ENCODE measurements at places on chromosomes 3 and 15. TPM values are rescaled to one million over a fixed set of nuclear protein-coding genes. Genes with fewer than 3 reads are reported as not detected.

Gene KLHL40
- not detected for total RNA-seq

DNA sequence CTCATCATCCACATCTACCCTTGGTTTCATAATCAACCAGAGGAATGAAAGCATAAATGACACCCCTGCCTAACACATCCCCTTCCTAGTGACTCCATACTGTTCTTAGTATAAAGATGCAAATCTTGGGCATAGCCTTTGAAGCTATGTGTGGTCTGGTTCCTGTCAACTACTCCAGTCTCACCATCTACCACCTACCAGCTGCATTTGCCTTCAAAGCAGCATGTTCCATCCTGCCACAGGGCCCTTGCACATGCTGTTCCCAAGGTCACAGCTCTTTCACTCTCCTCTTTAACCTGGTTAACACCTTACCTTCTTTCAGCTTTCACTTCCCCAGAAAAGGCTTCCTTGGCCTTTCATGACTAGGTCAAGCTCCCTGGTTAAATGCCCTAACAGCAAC, 62.3 kb upstream of the ARHGEF3 start:
- no peak for DNase-seq

Gene ACTRT3
- not detected for total RNA-seq

Gene LRRC15
- total RNA-seq = not detected

- no peak for DNase-seq
These were observed 103.1 kb downstream of the LRIG1 start for GRCh38 chr3:66397745-66398144.

GRCh38 chr3:61946570-61947324, 385.4 kb downstream of the PTPRG start:
- DNase-seq = no peak

Gene ROBO1
- total RNA-seq = not detected

Gene NCKIPSD
- 17.2 TPM for total RNA-seq

Gene HGD
- total RNA-seq = 2.8 TPM

DNA sequence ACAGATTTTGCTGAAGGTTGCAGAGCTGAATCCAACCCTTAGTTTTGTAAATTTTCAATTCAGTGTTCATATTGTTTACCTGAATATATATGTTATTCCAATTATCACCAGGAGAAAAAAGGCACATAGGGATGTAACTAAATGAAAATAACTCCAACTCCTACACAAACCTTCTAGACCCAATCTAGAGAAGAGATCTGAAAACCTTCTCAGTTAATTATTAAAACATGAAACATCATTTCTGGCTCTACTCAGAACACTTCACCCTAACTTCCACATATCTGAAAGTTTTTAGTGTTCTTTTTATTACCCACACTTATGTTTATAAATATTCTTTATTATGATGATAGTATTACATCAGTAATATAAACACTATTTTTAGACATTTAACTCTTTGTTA, 76.6 kb downstream of the LRRFIP2 start:
- DNase-seq = no peak

Gene ECT2
- 2.2 TPM for total RNA-seq

DNA sequence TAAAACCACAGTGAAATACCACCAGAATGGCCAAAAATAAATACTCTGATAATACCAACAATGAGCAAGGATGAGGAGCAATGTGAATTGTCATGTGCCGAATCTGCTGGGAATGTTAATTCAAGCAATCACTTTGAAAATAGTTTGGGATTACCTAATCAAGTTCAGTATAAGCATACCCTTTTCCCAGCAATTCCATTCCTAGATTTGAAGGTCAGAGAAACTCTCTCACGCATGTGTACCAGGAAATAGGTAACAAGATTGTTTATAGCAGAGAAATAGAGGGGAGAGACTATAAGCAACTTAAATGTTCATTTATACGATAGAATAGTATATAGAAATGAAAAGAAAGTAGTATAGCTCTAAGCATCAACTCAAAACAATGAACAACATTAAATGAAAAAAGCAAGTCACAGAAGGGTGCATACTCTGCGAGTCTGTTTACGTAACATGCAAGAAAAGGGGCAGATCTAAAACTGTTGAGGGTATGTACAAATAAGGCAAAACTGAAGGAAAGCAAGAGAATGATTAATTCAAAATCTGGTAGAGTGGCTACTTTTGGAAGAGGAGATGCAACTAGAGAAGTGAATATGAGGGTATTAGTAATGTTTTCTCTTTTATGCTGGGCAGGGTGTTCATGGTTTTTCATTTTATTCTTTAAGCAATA, 27.4 kb downstream of the TMOD3 start:
- DNase-seq = no peak

Gene PLA2G4F
- total RNA-seq = not detected

DNA sequence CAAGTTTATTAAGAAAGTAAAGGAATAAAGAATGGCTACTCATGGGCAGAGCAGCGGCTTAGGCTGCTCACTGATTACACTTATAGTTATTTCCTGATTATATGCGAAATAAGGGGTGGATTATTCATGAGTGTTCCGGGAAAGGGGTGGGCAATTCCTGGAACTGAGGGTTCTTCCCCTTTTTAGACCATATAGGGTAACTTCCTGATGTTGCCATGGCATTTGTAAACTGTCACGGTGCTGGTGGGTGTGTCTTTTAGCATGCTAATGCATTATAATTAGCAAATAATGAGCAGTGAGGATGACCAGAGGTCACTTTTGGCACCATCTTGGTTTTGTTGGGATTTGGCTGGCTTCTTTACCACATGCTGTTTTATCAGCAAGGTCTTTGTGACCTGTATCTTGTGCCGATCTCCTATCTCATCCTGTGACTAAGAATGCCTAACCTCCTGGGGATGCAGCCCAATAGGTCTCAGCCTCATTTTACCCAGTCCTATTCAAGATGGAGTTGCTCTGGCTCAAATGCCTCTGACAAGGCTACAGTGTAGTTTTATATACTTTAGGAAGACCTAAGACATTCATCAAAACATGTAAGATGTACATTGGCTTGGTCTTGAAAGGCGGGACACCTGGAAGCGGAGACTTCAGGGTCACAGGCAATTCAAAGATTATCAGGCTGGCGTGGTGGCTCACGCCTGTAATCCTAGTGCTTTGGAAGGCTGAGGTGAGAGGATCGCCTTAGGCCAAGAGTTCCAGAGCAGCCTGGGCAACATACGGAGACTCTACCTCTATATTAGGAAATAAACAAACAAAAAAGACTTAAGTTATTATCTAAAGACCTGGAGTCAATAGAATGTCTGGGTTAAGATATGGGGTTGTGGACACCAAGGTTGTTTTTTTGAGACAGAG, 3.2 kb upstream of the BLOC1S6 start:
- DNase-seq = no peak

Gene ACAN
- not detected for total RNA-seq

DNA sequence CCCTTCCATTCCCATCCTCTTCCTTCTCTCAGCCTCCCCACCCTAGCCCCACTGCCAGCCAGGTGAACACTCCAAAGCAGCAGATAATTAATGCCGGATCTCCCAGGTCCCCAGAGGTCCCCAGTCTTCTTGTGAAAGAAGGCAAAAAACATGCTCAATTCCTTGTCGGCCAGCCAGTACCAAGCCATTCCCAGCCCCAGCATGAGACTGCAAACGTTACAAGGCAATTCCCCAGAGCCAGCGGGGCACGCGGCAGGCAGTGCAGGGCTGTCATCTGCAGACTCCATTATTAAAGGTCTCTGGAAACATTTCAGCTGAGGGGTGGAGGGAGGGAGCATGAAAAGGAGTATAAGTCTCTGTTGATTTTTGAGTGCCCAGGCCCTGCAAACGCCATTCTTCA, 117.8 kb downstream of the XXYLT1 start:
- DNase-seq = no peak

Gene DNAH12
- 0.07 TPM for total RNA-seq

Gene CFAP20DC
- 0.39 TPM for total RNA-seq

Gene NLGN1
- not detected for total RNA-seq

DNA sequence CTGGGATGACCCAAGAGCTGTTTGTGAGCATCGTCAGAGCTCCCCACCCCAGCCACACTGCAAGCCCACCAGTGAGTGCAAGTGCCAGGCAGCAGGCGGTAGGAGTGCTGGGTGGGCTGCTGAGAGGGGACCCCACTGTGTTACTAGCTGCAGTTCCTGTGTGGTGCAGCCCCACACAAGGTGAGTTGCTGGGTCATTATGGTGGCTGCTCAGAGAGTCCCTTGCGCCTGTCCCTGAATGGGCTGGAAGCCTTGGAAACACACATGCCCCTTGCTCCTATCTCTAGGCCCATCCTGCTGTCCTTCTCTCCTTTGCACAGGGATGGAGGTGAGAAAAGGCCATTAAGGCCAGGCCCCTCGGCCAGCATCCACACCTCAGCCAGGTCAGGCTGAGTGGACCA, 83.7 kb downstream of the SEC22A start:
- no peak for DNase-seq

DNA sequence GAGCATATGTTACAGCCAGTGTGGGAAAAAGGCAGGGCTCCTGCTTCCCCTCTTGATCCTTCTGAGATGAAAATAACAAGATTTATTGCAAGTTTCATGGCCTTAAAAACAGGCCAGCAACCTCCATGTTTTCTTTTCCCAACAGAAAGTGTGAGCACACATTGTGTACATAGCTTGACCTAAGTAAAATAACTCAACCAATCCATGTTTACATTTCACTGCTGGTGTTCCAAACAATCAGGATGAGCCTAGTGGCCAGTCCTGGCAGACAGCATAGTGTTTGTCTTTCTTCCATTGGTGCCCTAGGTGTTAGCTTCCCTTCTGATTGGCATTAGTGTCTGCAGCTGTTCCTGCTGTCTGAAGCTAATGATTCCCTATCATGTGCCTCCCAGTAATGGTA, 847.7 kb downstream of the EPHA3 start:
- DNase-seq = no peak

DNA sequence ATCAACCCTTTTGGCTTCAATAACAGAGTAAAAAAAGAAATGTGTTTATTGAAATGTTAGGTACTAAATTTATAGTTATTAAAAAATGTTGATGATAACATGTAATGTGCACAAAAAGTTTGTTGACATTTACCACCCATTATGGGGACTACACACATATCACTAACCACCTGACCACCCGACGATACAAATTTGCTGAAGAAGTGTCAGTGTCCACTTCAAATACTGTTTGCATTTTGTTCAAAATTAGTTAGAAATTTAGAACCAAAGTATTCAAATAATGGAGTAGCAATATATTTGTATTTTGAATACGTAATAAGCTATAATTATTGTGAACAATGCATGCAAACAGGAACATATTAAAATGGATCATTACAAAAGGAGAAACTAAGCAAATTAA, 54.4 kb downstream of the KCNH8 start:
- no peak for DNase-seq

GRCh38 chr3:141413391-141413790, 45.1 kb downstream of the ZBTB38 start:
- DNase-seq = no peak

Gene ATRIP
- total RNA-seq = 9.3 TPM

GRCh38 chr3:38588371-38588971, 61.0 kb downstream of the SCN5A start:
- DNase-seq = no peak

- no peak for DNase-seq
These were observed 2.1 kb downstream of the PODXL2 start for GRCh38 chr3:127630811-127631714.

GRCh38 chr3:183920416-183920815, 35.7 kb upstream of the PARL start:
- no peak for DNase-seq

- no peak for DNase-seq
These were observed 88.0 kb downstream of the EDEM1 start for GRCh38 chr3:5275529-5275928.

DNA sequence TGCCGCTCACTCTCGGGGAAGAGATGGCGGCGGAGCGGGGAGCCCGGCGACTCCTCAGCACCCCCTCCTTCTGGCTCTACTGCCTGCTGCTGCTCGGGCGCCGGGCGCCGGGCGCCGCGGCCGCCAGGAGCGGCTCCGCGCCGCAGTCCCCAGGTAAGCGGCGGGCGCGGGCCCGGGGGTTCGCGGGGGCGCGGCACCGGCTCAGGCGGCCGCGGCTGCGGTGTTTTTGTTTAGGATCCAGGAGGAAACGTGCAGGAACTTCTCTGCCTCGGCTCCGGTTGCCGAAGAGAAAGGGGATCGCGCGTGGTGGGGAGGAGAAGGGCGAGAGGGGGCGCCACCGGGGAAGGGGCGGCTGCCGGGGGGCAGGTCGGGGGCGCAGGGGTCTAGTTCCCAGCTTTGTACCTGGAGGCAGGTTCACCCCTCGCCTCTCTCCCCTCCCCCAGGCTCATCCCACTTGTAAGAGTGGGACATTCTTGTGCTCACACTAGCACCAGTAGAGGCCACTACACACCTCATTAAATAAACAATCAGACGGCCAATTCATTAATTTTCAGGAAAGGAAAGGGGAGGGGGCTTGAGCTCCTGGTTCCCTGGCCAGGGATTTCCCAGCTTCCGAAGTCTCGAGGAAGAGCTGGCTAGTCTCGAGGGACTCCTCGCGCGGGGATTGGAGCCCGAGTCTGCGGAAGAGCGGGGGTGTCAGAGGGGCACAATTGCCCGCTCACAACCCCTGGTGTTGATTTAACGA, 562 bp downstream of the NEO1 start:
- DNase-seq = peak; percentile 22

GRCh38 chr3:38151667-38152265, 13.3 kb downstream of the MYD88 start:
- DNase-seq = no peak

GRCh38 chr15:36673039-36673438, 93.6 kb downstream of the CDIN1 start:
- DNase-seq = no peak

Gene CYP8B1
- total RNA-seq = not detected

DNA sequence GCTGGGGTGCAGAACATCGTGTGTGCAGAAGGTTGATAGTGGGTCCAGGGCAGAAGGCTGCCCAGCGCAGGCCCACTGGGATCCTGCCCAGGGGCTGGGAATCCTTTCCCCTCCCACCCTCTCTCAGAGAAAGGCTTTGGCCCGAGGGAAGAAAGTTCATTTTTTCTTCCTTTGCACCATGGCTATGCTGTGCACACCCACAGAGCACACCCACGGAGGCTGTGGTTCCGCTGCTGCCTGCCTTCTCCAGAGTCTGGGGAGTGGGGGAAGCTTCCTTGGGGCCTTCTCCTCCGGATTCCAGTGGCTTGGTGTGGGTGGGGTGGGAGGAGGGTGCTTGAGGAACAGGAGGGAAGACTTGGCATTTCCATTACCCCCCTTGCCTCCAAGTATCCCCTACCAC, 7.0 kb upstream of the PRKCD start:
- no peak for DNase-seq

Gene HPS3
- total RNA-seq = 12.7 TPM

Gene NPRL2
- 27.5 TPM for total RNA-seq

- no peak for DNase-seq
These were observed 11.8 kb downstream of the MYO1E start for GRCh38 chr15:59360896-59361295.

- no peak for DNase-seq
These were observed 416.8 kb upstream of the ARL6 start for GRCh38 chr3:97347780-97348179.

DNA sequence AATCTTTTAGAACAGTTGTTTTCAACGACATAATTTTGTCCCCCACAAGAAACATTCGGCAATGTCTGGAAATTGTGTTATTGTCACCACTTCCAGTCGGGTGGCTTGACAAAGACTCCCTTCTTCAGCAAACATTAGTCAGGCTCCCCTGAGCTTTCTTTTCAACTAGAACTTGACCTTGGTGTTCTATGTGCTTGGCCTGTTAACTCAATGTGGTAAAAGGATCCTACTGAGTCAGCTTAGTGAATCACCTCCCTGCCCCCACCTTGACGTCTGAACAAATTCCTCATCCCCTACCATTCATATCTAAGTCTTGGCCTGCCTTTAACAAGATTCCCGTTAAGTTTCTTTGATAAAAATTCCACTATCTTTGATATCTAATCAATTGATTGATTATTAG, 465.0 kb upstream of the ROBO1 start:
- no peak for DNase-seq

GRCh38 chr3:129937717-129938116, 36.8 kb upstream of the TRH start:
- no peak for DNase-seq
